ENCODE measurements at places on chromosomes 7 and 10.

GRCh38 chr7:135075716-135076115, 72.2 kb upstream of the TMEM140 start:
- no peak for DNase-seq

GRCh38 chr10:80530816-80531215, 6.9 kb upstream of the SH2D4B start:
- no peak for DNase-seq

DNA sequence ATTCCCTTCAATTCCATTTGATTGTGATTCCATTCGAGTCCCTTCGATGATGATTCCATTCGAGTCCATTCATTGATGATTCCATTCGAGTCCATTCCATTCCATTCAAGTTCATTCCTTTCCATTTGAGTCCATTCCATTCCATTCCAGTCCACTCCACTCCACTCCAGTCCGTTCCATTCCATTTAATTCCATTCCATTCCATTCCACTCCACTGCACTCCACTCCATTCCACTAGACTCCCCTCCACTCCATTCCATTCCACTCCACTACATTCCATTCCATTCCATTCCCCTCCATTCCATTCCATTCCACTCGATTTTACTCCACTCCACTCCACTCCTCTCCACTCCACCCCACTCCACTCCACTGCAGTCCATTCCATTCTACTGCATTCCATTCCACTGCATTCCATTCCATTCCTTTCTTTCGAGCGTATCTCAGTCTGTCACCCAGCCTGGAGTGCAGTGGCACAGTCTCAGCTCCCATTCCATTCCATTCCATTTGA, 115.7 kb downstream of the ZNF92 start:
- no peak for DNase-seq

DNA sequence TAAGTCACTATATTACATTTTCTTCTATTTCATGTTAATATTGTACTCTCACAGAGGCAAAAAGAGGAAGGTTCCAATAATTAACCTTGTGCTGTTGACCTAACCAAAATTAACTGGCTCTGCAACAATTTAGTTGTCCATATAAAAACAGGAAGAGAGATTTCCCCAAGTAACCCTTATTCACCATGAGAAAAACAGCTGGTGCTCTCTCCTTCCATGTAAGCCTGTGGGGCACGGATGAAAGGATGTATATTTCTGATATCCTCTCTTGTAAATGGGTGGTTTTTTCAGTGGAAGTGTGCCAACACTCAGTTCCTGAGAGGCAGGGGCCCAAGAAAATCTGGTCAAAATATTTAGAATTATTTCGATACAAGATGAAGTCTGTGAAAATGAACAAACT, 358.1 kb downstream of the CRPPA start:
- no peak for DNase-seq

DNA sequence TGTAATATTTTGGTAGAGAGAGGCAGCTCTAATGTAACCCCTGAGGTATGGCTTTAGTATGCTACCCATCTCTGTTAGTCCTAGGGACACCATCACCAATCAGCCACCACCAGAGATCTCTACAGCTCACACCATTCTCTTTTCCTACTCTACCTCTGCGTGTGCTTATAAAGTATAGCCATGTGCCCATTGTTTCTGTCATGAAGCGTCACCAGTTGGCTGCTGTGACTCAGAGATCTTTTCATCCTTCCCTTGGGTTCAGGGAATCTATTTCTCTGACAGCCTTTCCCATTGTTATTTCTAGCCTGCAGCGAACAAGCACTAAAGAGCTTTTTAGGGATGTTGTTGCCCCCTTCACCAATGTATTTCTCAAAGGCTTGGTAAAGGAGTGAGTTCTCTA, 103.3 kb downstream of the TPST1 start:
- DNase-seq: no peak

- DNase-seq: no peak
Measured at GRCh38 chr10:78218798-78219490, 185.3 kb downstream of the RPS24 start.
